ENCODE measurements at places on chromosomes 3 and 15.

DNA sequence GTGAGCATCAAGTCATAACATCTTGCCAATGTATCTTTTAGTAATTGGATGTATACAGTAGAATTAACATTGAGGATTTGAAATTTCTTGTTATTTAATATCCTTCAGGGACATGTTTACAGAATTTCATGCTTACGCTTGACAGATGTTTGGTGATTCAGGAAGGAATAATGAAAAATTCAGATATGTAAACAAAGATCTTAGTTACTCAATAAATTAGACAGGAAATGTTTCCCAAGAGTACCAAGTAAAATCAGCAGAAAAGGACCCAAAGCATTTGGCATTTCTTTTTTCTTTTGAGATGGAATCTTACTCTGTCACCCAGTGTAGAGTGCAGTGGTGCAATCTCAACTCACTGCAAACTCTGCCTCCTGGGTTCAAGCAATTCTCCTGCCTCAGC lies 4.7 kb upstream of the COL6A5 start:
- no peak for DNase-seq

GRCh38 chr3:72517336-72517735 lies 330.9 kb downstream of the SHQ1 start:
- DNase-seq: no peak

DNA sequence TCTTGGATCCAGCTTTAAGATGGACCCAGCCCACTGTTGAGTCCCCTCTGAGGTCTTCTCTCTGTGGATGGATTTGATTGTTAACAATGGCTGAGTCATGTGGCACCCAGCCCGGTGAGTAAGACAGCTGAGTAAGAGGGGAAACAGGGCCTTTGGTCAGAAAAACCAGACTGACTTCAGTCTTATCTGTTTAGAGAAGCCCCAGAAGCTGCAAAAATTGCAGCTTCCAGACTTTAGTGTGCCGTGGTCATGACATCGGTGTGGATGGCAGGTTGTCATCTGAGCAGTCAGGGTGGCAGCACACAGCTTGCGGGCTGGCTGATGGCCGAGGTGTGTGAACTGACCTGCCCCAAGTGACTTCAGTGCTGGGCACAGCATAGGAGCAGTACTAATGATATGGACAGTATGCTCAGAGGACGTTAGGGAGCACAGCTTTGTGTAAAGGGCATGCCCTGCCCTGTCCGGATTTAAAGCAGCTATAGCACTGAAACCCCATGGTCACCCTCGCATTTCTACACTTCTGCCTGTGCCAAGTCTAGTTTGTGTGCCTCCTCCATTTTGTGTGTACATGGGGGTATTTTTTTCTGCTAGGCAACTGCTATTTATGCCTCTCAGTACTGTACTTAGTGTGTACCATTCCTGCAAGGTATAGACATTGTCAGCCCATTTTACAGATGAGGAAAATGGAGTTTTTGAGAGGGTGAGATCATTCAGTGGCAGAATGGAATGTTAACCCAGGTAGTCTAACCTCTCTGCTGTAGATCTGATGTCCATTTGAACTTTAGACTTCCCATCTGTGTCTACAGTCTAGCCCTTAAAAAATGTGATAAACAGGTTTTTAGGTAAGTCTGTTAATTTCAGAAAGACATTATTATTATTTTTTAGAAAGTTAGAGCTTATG lies 44.4 kb downstream of the FLNB start:
- peak; percentile 27 for DNase-seq

DNA sequence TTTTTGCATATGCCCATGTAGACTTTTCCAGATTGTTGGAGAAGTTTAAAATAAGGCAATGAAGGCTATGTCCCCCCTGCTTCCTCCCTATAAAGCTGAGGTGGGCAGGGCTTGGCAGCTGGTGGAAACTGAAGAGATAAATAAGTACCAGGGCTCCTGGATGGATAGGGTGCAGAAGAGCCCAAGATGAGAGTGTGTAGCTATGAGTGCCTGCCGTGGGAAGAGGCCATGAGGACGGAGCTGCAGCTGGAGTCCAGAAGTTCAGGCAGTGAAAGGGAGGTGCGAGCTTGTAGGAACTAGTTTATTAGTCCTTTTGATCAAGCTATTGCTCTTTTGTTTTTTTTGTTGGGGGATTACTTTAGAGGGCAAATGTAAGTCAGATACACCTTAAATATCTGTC lies 52.4 kb downstream of the PHLDB2 start:
- DNase-seq: no peak

GRCh38 chr3:72009851-72010443 lies 225.0 kb upstream of the PROK2 start:
- no peak for DNase-seq

- DNase-seq: no peak
Measured at GRCh38 chr3:23404246-23404645, 201.1 kb downstream of the UBE2E2 start.

DNA sequence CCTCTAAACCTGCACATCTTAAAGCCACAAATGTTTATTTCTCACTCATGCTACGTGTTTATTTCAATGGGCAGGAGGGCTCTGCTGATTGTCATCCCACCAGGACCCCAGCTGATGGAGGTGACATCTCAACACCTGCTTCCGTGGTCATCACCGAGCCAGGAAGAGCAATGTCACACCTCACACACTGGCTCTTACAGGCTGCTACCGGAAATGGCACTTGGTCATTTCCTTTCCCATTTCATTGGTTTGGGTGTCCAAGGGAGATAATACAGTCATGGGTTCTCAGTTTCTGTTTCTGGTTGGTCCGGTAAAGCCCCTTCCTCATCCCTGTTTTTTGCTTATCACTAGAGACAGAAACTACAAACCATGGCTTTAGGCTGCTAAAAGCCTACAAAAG lies 41.9 kb downstream of the ABHD2 start:
- DNase-seq: no peak

GRCh38 chr3:182947888-182948287 lies 32.5 kb downstream of the DCUN1D1 start:
- no peak for DNase-seq

DNA sequence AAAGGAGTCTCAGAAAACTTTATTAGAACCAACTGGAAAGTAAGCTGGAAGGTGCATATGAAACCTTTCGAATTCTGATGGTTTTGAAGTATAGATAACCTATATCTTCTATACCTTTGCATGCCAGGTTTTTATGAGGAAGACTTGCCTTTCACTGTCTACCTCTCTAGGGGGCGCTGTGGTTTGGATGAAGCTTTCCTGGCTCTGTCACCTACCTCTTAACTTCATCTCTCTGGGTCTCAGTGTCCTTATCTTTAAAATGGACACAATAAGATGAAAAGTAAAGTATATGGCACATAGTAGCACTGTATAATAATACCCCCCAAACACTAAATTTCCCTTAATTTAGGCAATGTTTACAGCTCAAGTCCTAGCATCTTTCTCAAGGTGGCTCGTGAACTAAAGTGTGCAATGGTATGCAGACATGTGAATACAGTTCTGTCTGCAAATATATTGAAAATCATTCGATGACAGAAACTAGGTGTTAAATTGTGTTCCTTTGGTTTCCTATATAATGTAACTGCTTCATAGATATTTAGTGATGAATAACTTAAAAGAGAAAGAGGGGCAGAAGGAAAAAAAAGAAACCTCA lies 314.3 kb downstream of the CHST2 start:
- peak; percentile 12 for DNase-seq

- peak; percentile 27 for DNase-seq
Measured at GRCh38 chr15:20340931-20341661, 200.5 kb downstream of the GOLGA6L6 start.

GRCh38 chr3:15387735-15388134 lies 39.6 kb downstream of the METTL6 start:
- DNase-seq: no peak
